ENCODE measurements at places on chromosomes 12 and 14.

DNA sequence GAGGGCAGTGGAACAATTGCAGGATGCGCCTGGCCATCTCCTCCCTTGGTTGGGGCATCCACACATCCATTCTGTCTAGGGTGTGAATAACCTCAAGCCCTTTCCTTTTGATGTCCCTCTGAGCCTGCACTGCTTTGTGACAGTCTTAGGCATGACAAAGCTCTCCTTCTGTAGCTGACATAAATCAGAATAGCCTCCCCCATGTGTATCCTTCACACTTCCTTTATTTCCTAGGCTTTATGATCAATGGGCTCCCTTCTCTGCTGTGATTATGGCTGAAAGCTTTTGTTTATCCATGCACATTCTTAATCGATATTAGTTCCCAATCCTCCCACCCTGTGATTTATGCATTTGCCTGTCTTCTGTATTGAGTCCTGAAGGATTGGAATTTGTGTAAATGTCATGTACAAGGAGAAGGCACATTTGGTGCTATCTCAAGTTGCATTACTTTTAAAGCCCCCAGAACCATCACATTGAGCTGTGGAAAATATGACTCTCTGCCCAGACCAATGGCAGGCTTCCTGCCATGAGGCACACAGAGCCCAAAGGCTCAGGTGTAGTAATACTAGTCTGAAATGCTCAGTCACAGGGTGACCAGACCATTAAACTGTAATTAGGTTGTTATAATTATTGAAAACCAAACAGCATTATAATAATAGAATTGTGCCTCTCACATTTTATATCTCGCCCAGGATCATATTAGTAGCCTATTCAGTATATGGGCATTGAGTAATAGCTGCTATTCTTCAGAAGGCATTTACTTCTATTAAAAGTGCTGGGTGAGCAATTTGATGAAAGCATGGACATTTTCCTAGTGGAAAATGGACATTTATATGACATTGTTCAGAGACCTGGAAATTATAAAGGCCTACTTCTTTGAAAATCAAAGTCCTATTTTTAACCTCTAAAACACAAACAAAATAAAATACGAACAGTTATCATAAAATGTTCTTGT is 14.0 kb downstream of the EMP1 start:
- DNase-seq: no peak

- DNase-seq: no peak
Measured at GRCh38 chr14:33332497-33332896, 393.8 kb downstream of the NPAS3 start.

DNA sequence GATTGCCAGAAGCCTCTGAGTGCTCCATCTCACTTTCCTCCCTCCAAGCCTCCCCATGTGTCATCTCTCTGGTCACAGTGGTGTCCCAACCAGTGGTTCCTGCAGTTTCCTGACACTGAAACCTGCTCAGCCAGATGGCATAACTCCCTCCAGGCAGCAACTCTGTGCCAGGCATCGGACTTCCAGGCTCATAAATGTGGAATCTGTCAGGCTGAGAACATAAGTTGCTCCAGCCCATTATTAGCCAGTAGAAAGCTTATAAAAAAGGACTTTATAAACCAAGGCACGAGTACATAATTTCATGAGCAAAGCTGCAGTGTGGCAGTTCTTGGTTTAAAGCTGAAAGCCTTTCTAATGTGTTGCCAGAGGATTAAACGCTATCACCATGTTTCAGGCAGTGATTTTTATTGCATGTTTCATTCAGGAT is 194.3 kb downstream of the DACT1 start:
- DNase-seq: no peak

- no peak for DNase-seq
Measured at GRCh38 chr14:90381011-90381786, 15.6 kb upstream of the CALM1 start.

Data from activated CD8-positive, alpha-beta memory T cell treated with anti-CD3 and anti-CD28 coated beads, Interleukin-2, amount 50 U/mL, for 4 hours (primary cell).